ENCODE measurements at places on chromosomes 1 and 21.
A peak's percentile ranks its signal among the peaks of the same experiment; 100 is the strongest.

DNA sequence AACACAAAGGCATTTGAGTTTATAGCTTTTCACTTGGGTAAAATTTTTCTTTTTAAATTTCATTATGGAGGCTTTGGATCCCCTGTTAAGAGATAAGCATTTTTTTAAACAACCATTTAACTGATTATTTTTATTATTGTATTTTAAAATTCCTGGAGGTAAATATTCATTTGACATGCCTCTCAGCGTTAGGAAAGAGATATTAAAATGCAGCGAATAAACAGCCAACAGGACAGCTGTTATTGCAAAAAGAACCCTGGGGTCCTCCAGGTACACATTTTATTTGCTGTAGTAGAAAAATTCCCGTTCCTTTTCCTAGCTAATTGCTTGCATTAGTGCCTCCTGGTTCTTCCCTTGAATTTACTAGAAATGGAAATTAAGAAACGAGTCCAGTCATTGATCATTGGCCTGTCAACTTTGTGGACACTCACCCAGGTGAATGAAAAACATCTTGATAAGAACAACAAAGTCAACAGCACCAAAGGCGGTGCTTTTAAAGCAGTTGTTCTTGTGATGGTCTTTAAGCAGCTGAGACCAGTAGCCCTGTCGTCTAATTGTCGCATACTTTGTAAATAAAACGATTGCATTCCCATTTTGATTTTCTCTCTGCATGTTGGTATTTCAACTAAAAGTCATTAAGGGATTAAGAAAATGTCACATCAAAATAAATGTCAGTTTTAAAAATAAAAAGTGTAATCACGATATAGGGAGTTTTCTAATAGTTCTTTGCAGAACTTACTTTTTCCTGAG, 282.4 kb downstream of the GRIK1 start:
- DNase-seq = no peak

- no peak for DNase-seq
Measured at GRCh38 chr21:33230545-33231324, 997 bp downstream of the IFNAR2 start.

- no peak for DNase-seq
Measured at GRCh38 chr1:45205011-45205909, 1.1 kb downstream of the ZSWIM5 start.

DNA sequence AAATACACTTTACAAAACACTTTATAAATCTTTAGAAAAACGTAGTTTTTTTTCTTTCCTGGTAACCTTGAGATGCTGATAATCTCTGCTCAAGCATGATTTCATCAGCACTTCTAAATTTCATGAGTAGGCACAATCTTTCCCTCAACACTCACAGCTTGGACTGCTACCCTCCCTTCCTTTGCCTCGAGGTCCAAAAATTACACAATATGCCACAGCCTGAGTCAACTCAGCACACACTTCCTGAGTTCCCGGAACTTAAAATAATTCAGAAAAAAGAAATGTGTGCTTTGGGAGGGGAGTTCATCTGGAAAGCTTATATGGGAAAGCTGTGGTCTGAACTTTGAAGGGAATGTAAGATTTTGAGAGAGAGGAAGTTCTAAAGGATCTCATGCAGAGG, 5.9 kb downstream of the CLCA2 start:
- DNase-seq = no peak

DNA sequence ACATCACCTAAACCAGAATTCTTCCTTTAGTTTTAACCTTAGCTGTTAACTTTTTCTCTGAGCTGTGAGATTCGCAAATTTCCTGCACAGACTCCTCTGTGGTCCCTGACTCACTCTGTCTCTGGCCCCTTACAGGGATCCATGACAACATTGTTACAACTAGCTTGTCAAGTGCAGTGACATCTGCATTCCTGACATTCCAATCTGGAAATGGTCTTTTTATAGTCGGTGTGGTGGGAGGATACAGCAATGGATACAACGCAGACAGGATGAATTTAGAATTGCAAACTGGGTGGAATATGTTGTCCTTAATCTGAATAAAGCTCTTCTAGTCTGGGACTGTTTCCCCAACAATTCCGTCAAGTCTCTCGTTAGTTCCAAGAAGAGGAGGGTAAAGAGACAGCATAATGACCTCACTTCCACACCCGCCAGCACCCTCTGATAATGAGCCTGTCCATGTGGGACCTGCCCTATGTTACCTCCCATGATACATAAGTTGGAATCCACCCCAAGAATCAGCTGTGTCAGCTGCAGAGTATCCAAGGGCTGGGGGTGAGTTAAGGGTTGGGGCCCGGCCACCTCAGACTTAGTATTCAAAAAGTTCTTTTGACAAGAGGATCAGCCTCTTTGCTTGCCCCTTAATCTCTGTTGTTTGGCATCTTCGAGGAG, 49.4 kb downstream of the ILDR2 start:
- DNase-seq = no peak

DNA sequence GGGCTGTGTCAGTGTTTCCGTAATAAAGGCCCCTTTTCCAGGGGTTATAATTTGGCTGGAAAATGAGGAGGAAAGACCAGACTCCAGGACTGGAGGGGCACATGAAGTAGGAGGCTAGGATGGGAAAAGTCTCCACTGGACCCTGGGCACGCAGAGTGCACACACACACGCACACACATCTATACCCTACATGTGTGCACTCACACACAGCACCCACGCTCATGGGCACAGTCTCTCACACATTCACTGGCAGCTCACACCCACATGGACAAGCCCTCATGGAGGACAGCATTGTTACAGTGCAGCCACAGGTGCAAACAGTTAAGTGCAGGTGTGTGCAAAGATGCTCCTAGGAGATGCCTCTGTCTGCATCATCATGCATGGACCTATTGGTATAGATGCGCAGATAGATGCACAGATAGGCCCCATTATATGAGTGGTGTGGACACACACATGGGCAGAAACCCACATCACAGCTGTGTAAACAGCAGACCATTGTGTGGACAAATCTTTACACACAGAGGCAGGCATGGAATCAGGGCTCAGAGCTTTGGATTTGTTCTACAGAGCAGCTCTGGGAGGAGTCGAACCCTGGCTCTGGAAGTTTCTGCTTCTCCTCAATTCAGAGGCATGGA, 9.1 kb upstream of the RUNX3 start:
- no peak for DNase-seq

- DNase-seq = no peak
Measured at GRCh38 chr1:18908911-18909771, 6.8 kb upstream of the ALDH4A1 start.

- DNase-seq = no peak
Measured at GRCh38 chr1:244674446-244674845, 21.5 kb downstream of the DESI2 start.

DNA sequence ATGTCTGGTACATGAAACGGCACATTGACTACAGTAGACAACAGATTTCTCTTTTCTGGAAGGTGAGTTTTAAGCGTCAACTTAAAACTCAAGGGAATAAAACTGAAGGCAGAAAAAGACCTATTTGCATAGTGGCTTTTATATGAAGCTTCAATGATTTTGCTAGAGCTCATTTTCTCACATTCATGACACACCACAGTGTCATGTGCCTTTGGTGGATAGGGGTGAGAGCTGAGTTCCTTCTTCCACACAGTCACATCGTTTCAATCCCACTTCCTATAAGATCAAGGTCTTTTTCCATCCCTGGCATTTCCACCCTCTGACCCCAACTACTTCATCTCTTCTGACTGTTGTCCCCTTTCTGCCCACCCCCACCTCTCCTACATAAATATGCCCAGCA, 31.0 kb downstream of the IL12RB2 start:
- no peak for DNase-seq

- DNase-seq = no peak
Measured at GRCh38 chr21:28671549-28672195, 321.0 kb downstream of the LTN1 start.

GRCh38 chr1:55604179-55604578, 389.0 kb upstream of the USP24 start:
- DNase-seq = no peak

DNA sequence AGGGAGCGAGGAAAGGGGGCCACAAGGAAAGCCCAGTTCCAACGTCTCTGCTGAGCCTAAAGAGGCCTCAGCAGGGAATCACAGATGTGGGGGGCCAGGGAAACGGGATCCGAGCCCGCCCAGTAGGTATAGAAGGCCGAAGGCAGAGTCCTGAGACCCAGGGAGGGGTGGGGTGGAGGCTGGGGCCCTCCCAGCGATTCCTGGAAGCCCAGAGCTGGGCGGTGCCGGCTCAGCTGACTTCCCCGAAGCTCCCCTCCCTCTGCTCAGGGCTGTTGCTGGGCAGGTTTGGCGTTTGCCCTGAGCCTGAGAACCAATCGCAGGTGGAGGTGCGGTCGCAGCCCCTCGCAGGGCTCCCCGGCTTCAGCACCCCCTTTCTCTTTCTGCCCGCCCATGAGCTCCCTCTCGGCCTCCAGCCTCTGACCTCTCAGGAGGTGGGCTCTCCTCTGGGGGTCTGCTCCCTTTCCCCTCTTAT, 12.8 kb downstream of the ADAMTSL4 start:
- DNase-seq = peak; percentile 78
